ENCODE measurements at places on chromosomes 5 and 9. TPM values are rescaled to one million over a fixed set of nuclear protein-coding genes. Genes with fewer than 3 reads are reported as not detected.

The TXNDC8 gene
- not detected for total RNA-seq

The LEAP2 gene
- total RNA-seq = 6.0 TPM

The RPS23 gene
- 2,481 TPM for total RNA-seq

The TAS2R1 gene
- not detected for total RNA-seq

The CATSPER3 gene
- total RNA-seq = 0.64 TPM

DNA sequence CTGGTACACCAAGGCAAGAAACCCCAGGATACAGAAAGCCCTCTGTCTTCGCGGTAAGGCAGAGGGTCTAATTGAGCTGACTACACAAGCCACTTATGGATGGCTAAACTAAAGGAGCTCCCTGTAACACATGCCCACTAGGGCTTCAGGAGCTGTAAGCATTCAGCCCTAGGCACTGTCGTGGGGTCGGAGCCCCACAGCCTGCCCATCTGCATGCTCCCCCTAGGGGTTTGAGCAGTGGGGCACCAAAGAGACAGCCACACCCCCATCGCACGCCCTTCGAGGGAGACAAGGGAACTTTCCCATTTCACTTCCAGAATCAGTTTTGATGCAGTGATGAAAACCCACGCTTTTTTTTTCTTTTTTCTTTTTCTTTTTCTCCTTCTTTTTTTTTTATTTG, 11.0 kb upstream of the MTMR12 start:
- H3K4me1 ChIP-seq = no peaks in the 10 kb centered on the region
- DNase-seq = no peak
- H3K27ac ChIP-seq = no peak overlapping the region
- H3K4me3 ChIP-seq = no peak overlapping the region

DNA sequence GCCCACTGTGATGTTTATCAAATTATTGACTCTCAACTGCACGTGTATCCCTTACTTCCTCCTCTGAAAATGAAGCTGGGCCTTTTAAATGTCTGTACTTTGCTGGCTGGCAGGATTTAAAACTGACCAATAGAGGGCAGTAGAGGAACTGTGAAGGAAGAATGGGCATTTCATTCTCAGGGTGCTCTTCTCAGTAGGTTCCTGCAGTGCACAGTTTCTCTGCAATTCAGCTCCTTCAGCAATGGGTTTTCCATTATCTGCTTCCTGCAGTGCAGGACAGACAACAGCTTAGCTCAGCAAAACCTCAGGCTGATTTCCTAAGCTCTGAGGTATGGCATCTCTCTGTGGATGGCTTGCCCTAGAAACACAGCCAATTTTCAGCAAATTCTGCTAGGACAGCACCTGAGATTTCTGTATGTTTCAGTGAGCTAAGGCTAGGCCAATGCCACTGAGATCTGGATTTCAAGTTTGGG, 298.4 kb upstream of the PRDM9 start:
- H3K27me3 ChIP-seq = no peaks in the 10 kb centered on the region
- no peaks in the 10 kb centered on the region for H3K36me3 ChIP-seq
- DNase-seq = peak; percentile 56
- H3K4me3 ChIP-seq = no peak overlapping the region

DNA sequence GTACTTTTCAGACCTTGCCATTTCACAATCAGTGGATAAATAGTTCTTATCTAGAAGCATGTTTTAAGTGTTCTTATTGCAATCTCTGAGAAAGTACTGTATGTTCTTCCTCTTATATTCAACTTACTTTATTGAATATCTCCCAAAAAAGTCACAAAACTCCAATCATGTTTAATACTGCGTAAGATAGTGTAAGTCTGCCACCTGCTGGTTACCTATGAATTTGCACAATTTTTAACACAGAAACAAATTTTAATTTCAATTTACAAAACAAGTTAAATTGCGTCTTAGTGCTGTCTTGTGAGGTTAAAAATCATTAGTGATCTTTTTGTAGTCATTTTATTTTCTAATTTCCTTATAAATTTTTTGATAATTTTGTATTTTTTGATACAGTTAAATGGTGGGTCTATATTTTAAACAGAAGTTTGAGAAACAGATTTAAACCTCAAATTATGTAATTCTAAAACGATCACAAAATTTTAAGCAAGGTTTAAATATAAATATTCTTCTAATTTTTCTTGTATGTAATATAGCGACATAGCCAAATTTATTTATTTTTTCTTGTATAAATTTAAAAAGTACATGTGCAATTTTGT, 115.8 kb downstream of the EMB start:
- DNase-seq = peak; percentile 66
- H3K27me3 ChIP-seq = peaks cover 2% of the 10 kb centered on the region
- no peak overlapping the region for H3K27ac ChIP-seq
- H3K4me3 ChIP-seq = no peak overlapping the region
- peaks cover 2% of the 10 kb centered on the region for H3K36me3 ChIP-seq
- H3K4me1 ChIP-seq = peaks cover 18% of the 10 kb centered on the region

DNA sequence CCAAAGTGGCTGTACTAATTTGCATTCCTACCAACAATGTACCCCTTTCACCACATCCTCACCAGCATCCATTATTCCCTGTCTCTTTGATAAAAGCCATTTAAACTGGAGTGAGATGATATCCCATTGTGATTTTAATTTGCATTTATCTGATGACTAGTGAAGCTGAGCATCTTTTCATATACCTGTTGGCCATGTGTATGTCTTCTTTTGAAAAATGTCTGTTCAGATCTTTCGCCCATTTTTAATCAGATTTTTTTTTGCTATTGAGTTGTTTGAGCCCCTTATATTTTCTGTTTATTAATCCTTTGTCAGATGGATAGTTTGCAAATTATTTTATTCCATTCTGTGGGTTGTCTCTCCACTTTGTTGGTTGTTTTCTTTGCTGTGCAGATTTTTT, 121.0 kb upstream of the LRRTM2 start:
- no peak for DNase-seq
- H3K27me3 ChIP-seq = no peaks in the 10 kb centered on the region
- peaks cover 1% of the 10 kb centered on the region for H3K36me3 ChIP-seq

DNA sequence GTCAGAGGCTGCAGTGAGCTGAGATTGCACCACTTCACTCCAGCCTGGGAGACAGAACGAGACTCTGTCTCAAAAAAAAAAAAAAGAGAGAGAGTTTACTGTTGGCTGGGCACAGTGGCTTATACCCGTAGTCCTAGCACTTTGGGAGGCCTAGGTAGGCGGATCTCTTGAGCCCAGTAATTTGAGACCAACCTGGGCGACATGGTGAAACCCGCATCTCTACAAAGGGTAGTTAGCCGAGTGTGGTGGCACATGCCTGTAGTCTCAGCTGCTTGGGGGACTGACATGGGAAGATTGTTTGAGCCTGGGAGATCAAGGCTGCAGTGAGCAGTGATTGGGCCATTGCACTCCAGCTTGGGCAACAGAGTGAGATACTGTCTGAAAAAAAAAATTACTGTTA, 12.6 kb downstream of the HABP4 start:
- H3K27ac ChIP-seq = no peak overlapping the region
- no peaks in the 10 kb centered on the region for H3K27me3 ChIP-seq
- H3K36me3 ChIP-seq = peaks cover 10% of the 10 kb centered on the region
- H3K4me1 ChIP-seq = peaks cover 5% of the 10 kb centered on the region

- peak; percentile 66 for DNase-seq
- H3K4me3 ChIP-seq = no peak overlapping the region
- peaks cover 58% of the 10 kb centered on the region for H3K4me1 ChIP-seq
These were observed 6.2 kb downstream of the ETF1 start for GRCh38 chr5:138536665-138537315.

GRCh38 chr5:2176581-2176980, 293.9 kb upstream of the IRX4 start:
- H3K4me3 ChIP-seq = no peak overlapping the region
- H3K4me1 ChIP-seq = no peaks in the 10 kb centered on the region
- DNase-seq = no peak
- no peak overlapping the region for H3K27ac ChIP-seq

- H3K36me3 ChIP-seq = no peaks in the 10 kb centered on the region
- no peaks in the 10 kb centered on the region for H3K27me3 ChIP-seq
- no peak for DNase-seq
- H3K4me1 ChIP-seq = no peaks in the 10 kb centered on the region
- H3K27ac ChIP-seq = no peak overlapping the region
- H3K4me3 ChIP-seq = no peak overlapping the region
These were observed 7.5 kb downstream of the SLC6A19 start for GRCh38 chr5:1208743-1209488.
